Left lobe of liver (tissue), 2 donors: ENCODE measurements at places on chromosomes 16 and 17. TPM values are rescaled to one million over a fixed set of nuclear protein-coding genes. Genes with fewer than 3 reads are reported as not detected.

Gene QRICH2
- total RNA-seq: 2.6 TPM

GRCh38 chr16:62254847-62255246 is 218.6 kb upstream of the CDH8 start:
- no peak for DNase-seq

DNA sequence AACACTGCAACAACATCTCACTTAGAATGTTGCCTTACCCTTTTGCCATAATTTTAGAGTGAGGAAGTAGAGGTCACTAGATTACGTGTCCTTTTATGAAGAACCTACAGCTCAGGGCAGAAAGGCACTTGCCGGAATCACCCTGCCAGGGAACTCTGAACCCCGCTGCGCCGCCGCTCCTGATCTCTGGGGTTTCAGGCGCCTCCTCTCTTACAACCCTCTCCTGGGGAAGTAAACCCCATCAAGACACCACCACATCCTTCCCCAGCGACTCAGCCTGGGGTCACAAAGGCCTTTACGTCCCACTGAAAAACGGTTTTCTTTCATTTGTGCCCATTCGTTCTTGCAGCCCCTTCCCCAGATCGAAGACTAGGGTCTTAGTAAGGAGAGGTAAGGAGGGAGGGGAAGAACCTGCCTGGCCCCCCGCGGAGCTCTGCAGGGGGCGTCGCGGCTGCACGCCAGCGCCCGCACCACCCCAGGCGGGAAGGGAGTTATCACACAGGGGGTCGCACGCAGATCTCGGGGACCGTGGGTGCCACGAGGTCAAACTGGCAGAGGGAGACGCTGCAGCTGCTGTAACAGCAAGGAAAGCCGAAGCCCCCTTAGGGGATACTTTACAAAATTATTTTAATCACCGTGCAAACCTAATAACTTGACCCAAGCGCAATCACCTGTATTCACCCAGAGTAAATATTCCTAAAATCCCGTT is 1.0 kb upstream of the HLF start:
- DNase-seq: no peak

DNA sequence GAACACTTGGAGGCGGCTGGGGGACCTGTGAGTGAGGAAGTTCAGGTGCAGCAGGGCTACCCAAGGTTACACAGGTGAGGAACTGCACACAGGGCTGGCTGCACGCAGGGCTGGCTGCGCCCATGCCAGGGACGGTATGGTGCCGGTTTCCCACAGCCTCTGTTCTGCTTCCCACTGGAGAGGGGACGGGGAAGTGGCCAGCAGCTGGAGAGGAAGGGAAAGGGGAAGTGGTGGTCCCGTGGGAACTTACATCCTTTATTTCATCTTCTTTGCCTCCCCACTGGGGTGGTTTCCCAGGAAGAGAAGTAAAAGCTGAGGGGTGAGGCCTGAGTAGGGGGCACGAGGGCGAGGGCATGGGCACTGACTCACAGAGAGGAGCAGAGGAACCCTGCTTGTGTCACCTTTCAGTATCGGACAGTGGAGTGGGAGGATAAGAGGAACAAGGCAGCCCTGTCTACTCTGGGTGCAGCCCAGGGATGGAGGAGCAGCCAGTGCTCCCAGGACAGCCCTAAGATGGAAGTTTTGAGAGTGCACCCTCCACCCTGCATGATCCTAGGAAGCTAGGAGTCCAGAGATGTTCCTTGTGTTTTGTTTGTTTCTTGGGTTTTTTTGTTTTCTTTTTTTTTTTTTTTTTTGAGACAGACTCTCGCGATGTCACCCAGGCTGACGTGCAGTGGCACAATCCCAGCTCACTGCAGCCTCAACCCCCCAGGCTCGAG is 25.5 kb upstream of the CDH1 start:
- no peak for DNase-seq

GRCh38 chr16:24999856-25000461 is 15.2 kb downstream of the ARHGAP17 start:
- DNase-seq: no peak

Gene CHP2
- total RNA-seq: not detected

Gene CBX2
- total RNA-seq: 0.75 TPM

DNA sequence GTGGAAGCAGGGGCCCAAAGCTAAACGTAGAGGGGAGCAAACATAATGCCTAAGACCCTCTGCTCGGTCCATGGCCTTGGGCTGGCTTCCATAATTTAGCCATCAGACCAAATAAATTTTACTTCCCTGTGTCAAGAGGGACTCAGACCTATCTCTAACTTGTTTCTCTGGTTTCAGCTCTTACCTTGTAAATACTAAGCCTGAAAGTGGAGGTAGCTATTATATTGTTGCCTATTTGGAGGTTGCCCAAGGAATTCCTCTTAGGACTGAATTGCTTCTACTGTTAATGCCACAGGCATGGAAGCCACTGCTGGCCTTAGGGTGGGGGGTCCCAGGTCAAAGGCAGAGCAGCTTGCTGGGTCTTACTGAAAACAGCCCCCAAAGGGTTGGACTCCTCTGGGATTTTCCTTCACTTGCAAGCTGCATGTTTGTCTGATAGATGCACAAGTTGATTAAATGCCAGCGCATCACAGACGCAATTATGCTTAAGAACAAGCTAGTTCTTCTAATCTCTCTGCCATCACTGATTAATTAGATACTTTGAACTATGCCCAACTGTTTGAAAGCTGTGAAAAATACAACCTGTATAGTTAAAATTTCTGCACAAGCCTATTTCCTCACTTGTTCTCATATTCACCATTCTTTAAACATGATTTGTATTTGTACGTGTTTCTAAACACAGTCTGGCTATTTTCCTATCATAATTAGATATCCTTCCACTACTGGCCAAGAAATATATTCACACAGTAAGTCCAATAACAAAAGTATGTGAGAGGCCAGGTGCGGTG is 67.9 kb upstream of the HAS3 start:
- no peak for DNase-seq

DNA sequence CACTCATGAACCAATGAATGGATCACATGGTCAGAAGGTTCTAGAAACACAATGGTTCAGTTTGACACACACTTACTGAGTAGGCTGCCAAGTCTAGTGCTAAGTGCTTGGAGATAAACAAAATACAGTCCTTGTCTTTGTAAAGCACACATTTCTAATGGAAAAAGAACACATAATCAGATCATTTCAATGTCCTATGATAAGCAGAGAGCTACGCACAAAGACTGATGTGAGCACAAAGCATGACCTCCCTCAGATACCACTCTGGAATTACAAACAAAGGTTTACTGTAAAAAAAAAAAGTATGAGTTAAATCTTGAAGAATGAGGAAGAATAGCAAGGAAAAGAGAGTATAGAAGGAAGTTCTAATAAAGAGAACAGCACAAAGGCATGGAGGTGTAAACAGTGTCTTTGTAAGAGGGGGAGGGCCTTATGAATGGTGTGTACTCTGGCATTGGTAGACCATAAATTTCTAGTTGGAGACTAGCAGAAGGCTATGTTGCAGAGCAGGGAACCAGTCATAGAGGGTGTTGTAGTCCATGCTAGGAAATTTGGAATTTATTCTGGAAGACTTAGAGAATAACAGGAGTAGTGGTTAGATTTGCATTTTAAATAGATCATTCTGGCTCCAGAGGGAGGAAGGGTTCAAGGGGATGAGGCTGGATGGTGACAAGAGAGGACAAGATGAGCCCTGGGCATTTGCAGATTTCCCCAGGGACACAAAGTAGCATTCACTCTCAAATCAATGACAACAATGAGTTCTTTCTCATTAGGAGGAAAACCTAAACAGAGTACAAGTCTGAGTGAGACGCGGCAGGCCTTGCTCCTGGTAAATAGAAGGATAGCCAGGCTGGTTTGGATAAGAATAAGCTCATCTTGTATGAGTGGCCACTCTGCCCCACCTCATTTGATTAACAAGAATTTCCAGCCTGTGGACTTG is 468.0 kb downstream of the TOX3 start:
- no peak for DNase-seq

DNA sequence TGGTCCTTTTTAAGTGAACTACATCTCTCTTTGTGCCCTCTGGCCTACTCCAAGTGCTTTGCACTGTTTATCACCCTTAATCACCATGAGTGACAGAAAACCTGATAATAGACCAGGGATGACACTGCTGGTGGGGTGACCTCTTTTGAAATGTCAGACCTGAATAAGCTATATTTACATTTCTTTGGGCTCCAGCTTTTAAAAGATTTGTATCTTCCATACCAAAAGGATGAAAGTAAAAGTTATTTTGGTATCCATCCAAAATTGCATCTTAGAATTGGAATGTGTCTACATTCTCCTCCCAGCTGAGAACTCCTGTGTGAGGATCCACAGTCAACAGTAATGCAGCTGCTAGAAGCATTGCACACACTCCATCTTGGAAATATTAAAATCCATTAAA is 370.0 kb downstream of the CDH11 start:
- no peak for DNase-seq

Gene SLC5A10
- total RNA-seq: not detected

GRCh38 chr17:10875430-10875851 is 37.6 kb upstream of the PIRT start:
- no peak for DNase-seq
